Cardiac ventricle fibroblast (primary cell): ENCODE measurements at places on chromosomes 7 and 10. TPM values are rescaled to one million over a fixed set of nuclear protein-coding genes. Genes with fewer than 3 reads are reported as not detected.

PI4K2A gene
- total RNA-seq = 17.5 and 19.1 TPM in 2 replicates

SKIDA1 gene
- 0.56 and 2.0 TPM in 2 replicates for total RNA-seq

OR2A5 gene
- not detected in 2 replicates for total RNA-seq

PLA2G12B gene
- not detected in 2 replicates for total RNA-seq

CCDC3 gene
- 0.39 and 0.81 TPM in 2 replicates for total RNA-seq

MEST gene
- total RNA-seq = 56.7 and 65.4 TPM in 2 replicates

CCL26 gene
- not detected in 2 replicates for total RNA-seq
